Kidney epithelial cell (primary cell): ENCODE measurements at places on chromosomes 6 and 20.

DNA sequence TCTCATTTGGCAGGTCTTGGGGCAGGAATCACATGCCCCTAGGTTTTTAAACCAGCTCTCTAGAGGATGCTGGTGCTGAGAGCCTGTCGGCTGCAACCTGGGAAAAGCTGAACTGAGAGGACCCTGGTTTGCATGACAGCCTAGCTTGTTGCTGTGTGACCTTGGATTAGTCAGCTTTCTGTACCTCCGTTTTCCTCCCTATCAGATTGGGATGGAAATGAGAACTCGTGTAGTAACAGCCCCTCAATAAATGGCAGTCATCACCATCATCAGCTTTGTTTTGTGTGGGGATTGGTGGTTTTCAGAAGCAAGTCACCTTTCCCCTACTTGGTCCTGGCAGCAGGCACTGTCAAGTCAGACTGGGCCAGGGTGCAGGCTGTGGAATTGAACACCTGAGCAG is 75.2 kb upstream of the MYL9 start:
- no peak for DNase-seq

DNA sequence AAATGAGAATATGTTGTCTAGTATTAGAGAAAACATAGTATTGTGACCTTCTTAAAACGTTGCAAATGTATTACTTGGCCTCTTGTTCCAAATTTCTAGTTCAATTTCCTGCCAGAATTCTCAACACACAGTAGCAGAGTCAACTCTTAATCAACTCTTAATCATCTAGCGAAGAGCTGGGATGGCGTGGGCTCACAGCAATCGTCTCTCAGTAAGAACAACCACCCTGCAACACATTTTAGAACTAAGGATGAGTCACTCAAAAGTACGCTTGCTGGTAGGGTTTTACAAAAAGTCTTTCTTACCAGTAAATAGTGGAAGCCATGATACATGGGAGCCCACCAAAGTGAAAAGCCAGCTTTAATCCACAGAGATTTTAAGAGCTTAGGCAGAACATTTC is 24.6 kb downstream of the GPR6 start:
- no peak for DNase-seq

- no peak for DNase-seq
Measured at GRCh38 chr6:140977403-140977802, 1155.3 kb upstream of the GJE1 start.

- DNase-seq: no peak
Measured at GRCh38 chr6:135665935-135666334, 168.4 kb upstream of the AHI1 start.

GRCh38 chr20:859751-860231 is 26.3 kb downstream of the FAM110A start:
- DNase-seq: no peak

DNA sequence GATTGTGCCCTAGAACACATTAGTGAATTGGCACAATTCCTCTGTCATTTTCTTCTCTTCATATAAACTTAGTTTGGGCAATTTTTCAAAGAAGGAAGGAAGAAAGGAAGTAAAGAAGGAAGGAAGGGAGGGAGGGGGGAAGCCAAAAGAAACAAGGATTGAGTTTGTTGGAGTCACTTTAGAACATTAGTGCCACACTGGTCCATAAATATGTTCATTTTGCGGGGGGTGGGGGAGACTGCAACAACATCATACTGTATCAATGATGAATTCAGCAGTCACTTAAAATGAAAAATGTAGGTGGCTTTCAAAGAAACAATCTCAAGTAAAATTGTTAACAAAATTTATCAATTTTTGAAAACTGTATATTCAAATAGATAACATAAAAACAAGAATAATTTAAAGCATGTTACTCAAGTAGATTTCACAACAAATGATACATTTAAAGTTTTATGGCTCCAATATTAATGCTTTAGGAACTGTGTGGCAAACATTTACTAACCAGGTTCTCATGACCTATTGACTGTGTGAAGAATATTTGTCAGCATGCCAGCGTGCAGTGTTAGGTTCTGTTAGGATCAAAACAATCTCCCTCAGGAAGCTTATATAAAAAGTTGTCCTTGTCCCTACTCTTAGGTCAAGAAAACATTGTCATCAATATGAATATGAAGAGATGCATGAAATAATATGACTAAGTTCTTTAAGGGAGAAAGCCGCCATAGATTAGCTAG is 208.1 kb upstream of the AGPAT4 start:
- DNase-seq: no peak

GRCh38 chr6:17101422-17102257 is at the start of gene STMND1:
Gene STMND1 (plus strand): TSS chr6:17102050. CDS start chr6:17102258, 208 bp downstream.
- no peak for DNase-seq

DNA sequence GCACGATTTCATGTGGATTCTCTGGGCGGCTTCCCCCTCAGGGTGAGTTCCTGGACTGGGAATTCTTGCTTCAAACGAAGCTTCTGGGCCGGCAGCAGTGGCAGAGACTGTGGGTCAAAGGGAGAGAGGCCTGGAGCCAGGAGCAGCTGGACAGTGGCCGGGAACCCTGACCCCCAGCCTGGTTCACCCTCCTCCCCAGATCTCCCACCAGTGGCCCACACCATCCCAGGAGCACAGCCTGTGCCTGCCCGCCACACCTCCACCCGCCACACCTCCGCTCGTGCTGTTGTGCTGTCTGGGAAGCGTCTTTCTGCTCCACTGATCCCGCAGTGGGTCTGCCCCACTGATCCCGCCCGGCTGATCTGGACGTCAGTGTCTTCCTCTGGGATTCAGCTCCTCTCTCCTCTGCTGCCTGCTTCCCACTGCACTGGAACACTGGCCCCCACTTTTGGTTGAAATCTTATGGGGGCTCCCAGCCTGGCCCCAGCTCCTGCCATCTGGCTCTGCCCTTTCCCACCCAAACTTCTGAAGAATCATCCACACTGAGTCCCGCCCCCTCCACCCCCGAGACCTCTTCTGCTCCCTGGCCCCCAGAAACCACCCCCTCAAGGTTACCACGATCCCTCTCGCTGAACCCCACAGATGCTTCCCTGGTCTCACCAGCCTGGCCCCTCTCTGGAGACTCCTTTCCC is 9.8 kb downstream of the ZBP1 start:
- no peak for DNase-seq

GRCh38 chr6:154895841-154896240 is 99.3 kb upstream of the TIAM2 start:
- DNase-seq: no peak

DNA sequence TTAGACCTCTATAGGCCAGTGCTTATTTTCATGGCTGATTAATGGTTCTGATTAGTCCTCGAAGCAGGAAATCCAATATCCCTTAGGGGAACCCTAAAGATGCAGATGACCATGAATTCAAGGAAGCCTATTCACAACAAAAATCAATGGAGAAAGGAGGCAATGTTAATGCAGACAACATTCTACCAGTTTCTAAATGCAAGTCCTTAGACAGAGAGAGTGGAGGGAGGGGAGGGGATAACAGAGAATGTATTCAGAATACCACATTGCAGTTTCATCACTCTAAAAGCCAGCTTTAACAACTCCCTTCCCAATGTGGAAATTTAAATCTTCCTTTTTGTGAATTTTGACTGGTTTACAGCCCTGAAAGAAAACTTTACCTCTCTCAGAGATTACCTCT is 87.1 kb upstream of the POU3F2 start:
- DNase-seq: no peak
